ENCODE measurements at places on chromosomes 4 and X.

DNA sequence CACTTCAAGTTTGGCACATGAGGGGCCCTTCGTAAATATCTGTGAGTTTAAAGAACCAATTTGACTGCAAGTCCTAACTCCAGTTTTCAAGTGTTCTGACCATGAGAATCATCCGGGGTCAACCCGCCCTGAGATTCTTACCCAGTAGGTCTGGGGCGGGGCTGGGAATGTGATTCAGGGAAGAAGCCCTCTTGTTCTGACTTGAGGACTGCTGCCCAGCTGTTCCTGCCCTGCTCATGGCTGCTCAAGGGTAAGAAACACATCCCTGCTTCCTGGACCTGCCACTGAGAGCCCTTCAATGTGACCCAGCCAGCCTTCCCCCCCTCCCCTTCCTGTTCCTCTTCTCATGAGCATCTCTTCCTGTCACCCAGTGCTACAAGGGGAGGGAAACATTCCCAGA, 92.7 kb upstream of the PGRMC2 start:
- DNase-seq, result no peak

DNA sequence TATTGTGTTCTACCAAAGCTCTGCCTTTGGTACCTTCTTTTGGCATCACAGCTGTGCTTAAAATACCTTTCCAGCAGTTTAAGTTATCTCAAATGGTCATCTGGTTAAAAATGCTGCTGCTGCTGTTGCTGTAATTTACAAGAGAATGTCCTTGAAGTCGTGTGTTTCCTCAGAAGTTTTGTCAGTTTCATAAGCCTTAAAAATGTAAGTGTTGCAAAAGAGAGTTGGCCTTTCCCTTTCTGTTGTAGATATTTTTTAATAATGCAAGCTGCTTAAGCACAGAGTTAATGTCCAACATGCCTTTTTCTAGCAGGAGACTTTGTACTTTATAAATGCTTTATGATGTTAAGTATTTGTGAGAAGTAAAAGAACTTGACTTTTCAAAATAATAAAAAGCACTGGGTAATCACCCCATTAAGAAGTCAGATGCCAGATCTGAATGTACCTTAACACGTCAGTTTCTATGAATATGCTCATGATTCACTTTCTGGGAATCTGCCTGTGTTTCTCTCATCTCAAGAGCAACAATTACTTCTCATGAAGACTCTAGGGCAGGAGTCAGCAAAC, 35.3 kb upstream of the TENM3 start:
- DNase-seq, result peak; percentile 68

- DNase-seq, result no peak
These were observed 57.2 kb downstream of the TRAPPC11 start for GRCh38 chr4:183716302-183716701.

DNA sequence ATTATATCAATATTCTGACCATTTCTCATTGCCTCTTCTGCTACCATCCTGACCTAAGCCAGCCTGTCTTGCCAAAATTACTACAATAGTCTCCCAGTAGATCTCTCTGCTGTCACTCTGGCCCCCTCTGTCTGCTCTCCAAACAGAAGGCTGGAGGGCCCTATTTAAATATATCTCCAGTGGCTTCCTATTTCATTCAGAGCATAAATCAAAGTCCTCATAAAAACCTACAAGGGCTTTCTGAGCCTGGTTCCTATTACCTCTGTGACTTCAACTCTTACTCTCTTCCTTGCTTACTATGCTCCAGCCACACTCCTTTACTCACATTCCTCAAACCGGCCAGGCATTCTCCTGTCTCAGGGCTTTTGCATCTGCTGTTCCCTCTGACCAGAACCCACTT, 19.0 kb downstream of the IGSF1 start:
- DNase-seq, result no peak

DNA sequence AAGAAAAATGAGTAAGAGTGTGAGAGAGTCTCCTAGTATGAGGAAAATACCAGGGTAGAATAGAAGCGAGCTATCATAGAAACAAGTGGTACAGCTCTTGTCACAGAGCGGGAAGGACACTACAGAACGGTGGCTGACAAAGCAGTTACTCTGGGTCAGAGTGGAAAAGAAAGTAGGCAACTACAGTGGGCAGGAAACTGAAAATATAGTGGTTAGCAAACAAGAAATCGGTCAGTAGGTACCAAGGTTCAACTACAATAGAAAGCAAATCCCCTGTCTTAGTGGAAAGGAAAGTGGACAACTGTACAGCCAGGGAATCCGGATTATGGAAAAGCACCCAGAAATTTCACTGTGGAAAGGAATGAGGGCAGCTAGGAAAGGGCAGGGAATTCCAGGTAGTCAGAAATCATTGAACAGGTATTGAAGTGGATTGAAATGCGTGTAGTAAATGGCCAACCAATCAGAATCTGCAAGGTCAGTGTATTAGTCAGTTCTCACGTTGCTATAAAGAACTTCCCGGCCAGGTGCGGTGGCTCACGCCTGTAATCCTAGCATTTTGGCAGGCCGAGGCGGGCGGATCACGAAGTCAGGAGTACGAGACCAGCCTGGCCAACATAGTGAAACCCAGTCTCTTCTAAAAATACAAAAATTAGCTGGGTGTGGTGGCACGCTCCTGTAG, 219.6 kb upstream of the DIAPH2 start:
- no peak for DNase-seq

DNA sequence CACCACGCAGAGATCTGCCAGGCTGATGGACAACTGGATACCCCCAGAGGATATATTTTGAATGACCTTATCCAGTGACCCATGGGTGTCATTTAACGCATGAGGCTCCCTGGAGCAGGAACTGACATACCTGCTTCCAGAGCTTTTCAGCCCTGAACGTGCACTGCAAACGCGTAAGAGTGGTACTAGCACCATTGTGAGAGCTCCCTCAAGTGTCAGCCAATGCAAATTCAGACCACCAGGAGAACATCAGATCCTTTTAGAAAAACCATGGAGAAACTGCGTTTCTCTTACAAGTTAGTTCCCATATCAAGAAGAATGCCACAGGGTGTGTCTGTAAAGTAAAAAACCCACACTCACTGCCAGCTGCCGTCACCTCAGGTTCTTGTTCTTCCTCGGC, 7.3 kb downstream of the TREX2 start:
- DNase-seq, result no peak

- DNase-seq, result no peak
These were observed 124.3 kb upstream of the DIPK2B start for GRCh38 chrX:45324941-45325340.

DNA sequence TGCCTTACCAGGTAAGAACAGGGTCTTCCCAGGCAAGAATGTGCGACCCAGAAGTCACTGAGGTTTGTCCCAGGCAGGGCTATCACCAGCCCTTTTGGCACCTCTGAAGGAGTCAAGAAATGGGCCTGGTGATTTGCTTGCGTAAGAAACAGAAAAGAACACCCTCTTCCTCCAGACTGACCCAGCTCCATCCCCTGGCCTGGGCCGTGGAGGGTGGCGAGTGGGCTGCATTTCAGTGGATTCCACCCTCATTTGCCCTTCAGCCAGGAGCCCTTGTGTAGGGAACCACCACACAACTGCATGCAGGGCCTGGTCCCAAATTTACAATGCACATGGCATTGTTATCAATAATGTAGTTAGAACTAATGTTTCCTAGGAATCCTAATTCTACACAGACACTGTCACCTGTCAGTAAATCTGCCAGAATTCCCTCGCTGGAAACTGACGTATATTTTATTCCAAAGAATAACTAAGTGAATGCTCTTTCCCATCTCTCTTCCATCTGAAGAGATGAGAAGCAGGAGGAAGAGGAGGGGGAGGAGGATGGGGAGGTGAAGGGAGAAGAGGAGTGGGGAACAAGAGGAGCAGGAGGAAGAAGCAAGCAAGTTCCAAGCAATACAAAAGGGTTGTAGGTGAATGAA, 46.6 kb downstream of the TSPAN5 start:
- no peak for DNase-seq

DNA sequence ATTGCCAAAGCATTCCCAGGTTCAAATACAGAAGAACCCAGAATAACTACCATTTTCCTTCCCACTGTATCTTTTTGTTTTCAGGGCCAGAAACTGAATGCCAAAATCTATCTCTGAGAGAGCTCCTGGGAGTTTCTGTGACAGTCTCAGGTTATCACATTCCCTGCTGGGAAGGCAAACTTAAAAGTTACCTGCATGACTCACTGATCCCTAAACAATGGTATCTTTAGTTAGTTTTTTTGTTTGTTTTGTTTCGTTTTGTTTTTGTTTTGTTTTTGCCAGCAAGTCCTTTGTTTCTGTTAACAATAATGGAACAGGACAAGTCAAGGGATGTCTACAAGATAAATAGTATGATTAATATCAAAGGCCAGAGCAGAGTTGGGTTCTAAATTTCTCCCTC, 34.3 kb downstream of the PAPSS1 start:
- DNase-seq, result no peak

- DNase-seq, result no peak
These were observed 18.8 kb downstream of the PPP4R3C start for GRCh38 chrX:27444093-27444908.

DNA sequence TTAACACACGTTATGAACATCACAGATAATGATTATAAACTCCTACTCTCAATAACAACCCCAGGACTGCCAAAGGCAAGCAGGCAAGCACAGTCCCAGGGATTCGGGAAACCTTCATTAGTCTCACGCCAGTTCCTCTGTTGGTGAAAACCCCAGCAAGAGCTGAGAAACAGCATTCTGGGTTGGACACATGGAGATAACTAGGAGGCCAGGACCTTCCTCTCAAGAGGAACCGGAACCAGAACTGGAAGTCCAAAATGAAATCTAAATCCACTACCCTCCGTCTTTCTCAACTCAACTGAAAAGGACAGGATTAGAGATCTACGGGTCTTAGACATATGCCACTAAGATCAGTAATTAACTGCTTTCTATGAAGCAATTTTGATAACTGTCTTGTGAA, 3.8 kb downstream of the VEGFC start:
- DNase-seq, result no peak

GRCh38 chr4:42490015-42490414, 92.7 kb downstream of the SHISA3 start:
- no peak for DNase-seq

GRCh38 chr4:54233277-54233696, 4.2 kb downstream of the PDGFRA start:
- no peak for DNase-seq

GRCh38 chr4:166042510-166043055, 169.5 kb downstream of the TLL1 start:
- no peak for DNase-seq

DNA sequence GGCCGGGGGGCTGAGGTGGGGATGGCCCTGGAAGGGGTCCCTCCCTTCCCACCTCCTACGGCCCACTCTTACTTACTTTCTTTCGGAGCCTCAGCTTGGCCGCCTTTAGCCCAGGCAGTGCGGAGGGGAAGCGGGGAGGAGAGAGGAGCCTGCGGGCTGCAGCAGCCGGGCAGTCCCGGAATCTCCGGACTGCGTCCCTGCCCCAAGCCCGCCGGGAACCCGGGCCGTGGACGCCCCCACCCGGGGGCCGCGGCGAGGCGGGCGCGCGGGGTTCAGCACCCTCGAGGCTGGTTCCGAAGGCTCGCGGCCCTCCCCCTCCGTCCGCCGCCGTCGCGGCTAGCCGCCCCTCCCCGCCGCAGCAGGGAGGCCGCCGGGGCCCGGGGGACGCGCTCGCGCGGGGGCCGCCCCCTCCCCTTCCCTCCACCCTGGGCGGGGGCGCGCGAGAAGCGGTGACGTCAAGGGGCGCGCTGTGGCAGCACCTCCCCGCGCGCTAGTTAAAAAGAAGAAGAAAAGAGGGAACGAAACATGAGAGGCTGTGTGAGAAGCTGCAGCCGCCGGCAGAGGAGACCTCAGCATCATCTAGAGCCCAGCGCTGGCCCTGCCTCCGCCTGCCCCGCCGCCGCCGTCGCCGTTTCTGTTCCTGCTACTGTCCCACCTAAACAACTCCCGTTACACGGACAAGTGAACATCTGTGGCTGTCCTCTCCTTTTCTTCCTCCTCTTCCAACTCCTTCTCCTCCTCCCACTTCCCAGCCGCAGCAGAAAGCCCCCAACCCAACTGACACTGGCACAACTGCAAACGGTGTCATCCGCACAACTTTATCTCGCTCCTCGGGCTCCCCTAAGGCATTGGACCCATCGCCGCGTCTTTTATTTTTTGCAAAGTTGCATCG, at the start of gene HHIP:
TSS of gene HHIP (plus strand) at position 526 of the 892 bp plus-strand sequence. CDS start 520 bp downstream, outside the sequence.
- no peak for DNase-seq

DNA sequence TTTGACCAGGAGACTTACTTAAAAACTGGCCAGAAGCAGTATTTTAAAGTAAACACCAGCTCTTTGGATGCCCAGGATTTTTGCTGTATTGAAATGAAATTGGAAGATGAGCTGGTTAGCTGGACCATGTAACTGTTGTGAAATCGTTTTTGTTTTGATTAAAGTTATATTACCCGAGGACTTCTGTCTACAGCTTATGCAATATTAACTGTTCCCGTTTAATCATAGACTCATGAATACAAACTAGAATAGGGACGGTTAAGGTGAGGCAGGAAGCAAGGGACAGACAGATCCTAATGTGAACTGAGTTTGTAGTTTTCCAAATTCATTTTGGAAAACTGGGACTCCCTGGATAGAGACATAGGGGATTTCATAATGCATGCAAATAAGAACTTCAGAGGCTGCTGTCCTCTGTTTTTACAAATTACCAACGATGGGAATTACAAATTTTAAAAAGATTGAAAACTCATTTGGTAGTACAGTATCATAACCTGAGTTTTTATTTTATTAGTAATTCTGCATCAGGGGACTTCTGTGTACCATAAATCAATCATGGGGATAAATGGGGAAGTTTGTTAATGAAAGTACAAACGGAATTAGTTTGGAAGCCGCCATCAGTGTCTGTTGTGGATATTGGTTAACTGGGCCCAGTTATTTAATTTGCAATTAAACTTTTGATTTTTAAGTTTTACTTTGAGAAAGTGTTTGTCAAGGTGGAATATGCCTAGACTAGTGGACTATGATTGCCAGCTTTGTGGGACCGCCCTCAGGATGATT, 304.4 kb downstream of the AFF2 start:
- no peak for DNase-seq

DNA sequence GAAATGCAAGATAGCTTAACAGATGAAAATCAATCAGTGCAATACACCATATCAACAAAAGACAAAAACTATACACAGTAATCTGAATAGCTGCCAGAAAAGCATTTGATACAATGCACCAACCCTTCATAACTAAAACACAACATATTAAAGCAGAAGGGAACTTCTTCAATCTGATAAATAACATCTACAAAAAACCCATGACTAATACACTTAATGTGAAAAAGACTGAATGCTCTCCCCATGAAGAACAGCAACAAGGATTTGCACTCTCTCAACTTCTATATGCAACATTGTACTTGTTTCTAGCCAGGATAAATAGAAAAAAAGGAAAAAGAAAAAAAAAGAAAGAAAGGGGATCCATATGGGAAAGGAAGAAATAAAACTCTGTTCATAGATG, 139.7 kb downstream of the RBM47 start:
- no peak for DNase-seq

GRCh38 chrX:74925225-74926088, at the start of gene NEXMIF:
TSS of gene NEXMIF (minus strand) at chrX:74925452.
- peak; percentile 0 for DNase-seq

GRCh38 chr4:88761861-88762523, 64.4 kb upstream of the NAP1L5 start:
- DNase-seq, result no peak

DNA sequence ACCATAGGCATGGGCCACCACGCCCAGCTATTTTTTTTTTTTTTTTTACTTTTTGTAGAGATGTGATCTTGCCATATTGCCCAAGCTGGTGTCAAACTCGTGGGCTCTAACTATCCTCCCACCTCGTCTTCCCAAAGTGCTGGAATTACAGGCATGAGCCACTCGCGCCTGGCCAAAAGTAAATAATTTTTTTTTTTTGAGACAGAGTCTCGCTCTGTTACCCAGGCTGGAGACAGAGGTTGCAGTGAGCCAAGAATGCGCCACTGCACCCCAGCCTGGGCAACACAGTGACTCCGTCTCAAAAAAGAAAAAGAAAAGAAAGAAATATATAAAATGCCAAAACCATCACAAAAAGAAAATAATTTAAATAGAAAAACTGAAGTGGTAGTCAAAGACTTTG, 18.4 kb upstream of the OPHN1 start:
- no peak for DNase-seq

Measured in HS-5 (cell line).